ENCODE measurements at places on chromosomes 1 and 21.

DNA sequence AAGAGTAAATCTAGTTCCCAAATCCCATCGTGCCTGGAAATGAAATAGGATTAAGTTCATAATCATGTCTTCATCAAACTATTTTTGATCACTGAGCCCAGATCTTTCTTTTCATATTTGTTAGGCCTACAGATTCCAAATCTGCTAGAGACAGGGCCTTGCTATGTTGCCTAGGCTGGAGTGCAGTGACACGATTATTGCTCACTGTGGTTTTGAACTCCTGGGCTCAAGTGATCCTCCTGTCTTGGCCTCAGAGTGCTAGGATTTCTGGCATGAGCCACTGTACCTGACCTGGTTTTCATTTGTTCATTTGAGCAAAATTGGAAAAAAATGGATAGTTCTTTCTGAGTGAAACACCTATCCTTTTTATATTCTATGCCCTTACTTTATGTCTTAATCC, 28.0 kb upstream of the DIPK1A start:
- DNase-seq: no peak

DNA sequence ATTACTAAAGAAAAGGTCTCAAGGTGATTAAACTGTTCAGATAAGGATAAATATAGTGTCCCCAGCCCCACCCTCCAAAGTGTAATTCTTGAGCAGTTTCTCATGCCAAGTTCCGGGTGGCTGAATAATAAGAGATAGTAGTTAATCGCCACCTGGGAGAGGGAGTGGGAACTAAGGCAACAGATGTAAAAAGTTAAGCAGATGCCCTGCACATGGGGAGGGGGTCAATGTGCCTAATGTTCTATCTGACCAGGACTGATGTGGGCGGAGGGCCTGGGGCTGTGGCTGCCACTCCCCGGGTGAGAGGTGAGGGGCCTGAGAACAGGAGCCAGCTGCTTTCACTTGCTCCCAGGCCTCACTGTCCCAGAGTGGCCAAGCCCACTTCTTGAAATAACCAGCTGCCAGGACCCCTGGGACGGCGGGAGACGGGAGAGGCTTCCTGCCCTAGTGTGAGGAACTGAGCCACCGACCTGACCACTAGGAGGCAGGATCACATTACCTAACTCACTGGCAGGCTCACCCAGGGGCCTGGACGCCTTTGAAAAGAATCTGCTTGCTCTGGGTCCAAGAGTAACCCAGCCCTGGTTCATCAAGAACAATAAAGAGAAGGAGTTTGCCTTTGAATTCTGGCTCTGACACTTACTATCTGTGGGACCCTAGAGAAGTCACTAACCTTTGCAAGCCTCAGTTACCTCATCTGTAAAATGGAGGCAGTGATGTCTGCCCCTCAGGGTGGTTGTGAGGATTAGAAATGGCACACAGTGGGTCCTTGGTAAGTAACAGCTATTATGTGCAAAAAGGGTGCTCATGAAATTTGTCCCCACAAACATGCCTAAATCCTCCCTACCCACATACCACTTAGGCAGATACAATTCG, 179.2 kb downstream of the ATG4C start:
- no peak for DNase-seq

GRCh38 chr1:28233264-28233606, 406 bp upstream of the DNAJC8 start:
- DNase-seq: no peak

- DNase-seq: no peak
Measured at GRCh38 chr1:68585351-68585750, 88.5 kb upstream of the DEPDC1 start.

DNA sequence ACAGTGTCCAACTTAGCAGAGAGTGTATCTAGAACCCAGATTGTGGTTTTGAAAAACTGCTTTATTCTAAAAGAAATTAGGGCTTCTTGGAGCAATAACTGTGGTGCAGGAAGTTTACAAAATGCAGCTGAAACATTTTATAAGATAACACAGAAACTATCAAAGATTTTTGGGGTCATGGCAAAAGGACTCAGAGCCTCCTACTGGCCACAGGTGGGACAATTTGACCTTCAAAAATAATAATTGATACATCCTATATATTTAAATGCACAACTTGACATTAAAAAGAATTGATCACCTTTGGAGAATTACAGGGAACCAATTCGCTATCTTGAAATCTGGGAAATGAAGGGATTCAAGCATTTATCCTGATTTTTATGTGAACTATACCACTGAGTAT, 235.2 kb downstream of the RPS6KC1 start:
- no peak for DNase-seq
